ENCODE measurements at places on chromosomes 3 and 15.

- no peak for DNase-seq
Observed at GRCh38 chr3:20232906-20233780, 47.1 kb upstream of the SGO1 start.

DNA sequence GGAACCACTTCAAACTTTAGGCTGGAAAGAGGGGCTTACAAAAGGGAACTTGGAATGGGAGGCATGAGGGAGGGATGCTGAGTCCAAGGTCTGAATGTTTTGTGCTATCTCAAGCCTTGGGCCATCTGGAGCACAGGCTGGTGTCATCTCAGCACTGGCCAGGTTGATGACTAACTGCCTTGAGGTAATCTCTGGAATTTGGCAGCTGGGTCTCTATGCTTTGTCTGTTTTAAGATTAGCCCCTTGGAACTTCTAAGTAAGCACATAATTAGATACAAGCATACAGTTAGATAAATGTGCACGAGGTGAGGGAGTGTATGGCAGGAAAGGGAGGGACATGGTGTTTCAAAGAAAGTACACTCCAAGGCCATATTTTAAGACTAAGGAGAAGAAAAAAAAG is 252.4 kb upstream of the CCDC54 start:
- no peak for DNase-seq

DNA sequence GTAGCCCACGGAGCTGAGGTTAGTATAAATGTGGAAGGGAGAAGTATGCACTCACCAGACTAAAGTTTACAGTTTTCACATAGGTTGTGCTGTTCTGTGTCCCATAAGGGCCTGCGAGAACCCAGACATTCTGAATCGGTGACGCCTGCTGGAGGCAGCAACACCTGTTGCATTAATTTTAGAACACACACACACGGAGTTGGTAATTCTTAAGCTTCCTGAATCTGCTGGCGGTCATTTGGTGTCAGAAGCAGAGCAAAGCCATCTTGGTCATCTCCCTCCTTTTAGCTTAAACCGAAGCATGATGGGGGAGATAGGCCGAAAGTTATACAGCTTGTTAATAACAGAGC is 41.1 kb upstream of the AP3B2 start:
- no peak for DNase-seq

- no peak for DNase-seq
Observed at GRCh38 chr3:111366515-111366914, 175.5 kb upstream of the CD96 start.

GRCh38 chr3:121747976-121748375 is 1.6 kb downstream of the GOLGB1 start:
- DNase-seq, result no peak

DNA sequence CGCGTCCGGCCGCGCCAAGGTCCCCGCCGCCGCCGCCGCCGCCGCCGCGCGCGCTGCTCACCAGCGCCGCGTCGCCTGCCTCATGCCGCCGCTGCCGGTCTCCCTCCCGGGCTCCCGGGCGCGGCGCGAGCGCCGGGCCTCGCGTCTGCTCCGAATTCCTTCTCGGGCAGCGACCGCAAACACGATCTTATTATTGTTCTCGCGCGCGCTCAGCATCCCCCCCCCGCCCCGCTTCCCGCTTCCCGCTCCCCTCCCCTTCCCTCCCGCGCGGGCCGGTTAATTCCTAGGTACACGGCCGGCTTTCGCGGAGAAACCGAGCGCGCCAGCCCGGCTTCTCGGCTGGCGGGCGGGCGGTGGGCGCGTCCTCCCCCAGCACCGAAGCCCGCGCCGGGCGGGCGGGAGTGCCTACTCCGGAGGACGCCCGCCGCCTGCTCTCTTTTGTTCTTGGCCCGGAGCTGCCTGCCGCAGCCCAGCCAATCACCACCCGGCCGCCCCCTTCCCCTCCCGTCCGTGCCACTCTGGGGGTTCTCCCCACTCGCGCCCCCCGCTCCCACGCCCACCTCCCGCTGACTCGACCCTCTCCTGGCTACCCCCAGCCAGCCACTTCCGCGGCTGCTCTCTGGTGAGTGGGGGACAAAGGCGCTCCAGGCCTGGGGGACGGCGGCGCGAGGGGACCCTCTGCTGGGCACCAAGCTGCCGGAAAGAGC is at the start of gene HDGFL3:
Gene HDGFL3 (minus strand): TSS at position 164 of the 707 bp plus-strand sequence. CDS start 409 bp downstream, outside the sequence.
- DNase-seq, result peak; percentile 67

GRCh38 chr15:92277776-92278175 is 115.9 kb upstream of the ST8SIA2 start:
- DNase-seq, result no peak

DNA sequence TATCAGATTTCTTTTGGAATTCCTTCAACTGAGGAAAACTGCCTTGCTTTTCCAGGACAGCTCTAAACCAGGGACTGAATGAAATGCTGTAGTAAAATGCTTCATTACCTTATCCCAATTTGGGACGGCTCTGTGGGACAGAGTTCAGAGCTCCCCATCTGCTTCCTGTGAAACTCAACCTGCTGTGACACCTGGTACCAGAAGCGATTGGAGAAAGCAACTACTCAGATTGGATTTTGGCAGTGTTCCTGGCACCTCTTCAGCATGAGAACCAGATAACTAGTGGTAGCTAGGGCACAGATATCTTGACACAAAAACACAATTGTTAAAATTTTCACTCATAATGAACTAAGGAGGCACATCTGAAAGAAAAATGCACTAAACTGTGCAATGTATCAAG is 539.1 kb downstream of the SI start:
- DNase-seq, result no peak

DNA sequence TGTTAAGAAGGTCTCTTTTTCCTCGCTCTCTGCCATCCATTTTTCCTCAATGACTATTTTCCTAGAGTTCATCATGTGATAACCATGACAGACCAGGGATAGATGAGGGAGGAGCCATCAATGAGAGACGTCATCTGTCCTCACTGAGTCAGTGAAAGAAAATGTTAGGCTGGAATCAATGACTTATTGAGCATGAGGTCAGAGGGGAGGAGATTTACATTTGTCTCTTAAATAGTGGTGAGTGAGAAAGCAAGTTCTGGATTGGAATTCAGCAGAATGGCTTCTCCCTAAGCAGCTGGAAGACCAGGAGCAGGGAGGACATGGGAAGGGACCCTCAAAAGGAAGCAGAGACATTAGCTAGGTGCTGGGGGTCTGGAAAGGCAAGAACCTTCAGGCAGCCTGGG is 28.2 kb upstream of the USP3 start:
- no peak for DNase-seq

DNA sequence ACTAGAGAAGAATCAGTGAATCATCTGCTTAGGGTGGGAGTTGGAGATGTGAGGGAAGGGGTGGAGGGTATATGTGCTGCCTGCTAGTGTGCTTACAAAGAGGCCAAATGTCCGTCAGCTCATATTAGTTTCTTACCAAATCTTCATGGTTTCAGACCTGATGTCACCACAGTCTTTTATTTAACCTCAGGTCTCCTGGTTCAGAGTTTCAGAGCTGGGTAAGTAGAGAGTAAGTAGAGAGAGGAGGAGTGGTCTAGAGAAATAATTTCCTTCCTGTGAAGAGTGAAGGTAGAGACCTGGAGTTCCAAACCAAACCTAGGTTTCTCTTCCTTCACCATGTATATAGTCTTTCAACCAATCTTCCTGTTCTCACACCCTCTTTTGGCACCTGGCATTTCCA is 17.5 kb upstream of the P2RY1 start:
- no peak for DNase-seq

DNA sequence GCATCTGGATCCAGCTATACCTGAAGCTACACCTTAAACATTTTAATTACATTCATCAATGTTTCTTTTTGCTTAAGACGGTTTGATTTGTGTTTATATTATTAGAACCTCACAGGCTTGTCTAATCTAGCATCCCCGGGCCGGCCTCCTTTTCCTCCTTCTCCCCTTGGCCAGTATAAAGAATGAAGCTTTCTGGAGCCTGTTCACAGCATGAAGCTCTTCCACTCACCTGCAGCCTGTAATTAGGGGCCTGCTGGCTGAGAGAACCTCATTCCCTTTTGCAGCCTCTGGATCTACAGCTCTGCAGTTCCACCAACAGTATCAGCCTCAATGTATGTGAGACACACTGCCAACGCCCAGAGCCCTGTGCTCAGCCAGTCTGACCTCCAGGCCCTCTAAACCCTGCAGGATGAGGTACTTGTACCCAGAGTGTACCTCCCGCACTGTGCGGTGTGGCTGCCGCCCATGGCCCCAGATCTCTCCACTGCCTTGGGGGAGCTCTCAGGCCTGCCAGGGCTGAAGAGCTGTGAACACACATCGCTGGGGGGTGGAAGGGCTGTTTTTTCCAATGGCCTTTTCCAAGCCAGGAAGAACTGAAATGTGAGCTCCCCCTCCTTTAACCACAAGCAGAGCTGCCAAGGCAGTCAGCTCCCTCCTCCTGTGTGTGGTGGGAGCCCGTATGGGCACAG is 114.7 kb upstream of the ALDH1A3 start:
- no peak for DNase-seq

DNA sequence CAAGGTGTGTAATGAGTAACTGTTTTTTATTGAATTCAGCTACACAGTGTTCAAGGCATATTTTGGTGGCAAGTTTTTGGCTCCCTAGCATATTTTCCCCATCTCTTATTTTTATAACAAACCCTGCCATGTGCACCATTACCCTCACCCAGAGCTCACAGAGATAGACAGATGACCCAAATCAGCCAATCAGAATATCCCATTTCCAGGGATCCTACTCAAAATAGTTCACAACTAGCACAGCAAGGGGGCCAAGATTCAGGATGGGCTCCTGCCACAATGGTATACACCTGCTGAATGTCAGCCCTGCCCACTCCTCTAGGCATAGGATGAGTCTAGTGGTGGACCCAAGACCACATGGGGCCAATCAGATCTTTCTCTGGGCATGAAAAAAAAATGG is 78.8 kb upstream of the SETMAR start:
- DNase-seq, result no peak

- DNase-seq, result no peak
Observed at GRCh38 chr3:119741657-119742590, 39.1 kb downstream of the CFAP91 start.

DNA sequence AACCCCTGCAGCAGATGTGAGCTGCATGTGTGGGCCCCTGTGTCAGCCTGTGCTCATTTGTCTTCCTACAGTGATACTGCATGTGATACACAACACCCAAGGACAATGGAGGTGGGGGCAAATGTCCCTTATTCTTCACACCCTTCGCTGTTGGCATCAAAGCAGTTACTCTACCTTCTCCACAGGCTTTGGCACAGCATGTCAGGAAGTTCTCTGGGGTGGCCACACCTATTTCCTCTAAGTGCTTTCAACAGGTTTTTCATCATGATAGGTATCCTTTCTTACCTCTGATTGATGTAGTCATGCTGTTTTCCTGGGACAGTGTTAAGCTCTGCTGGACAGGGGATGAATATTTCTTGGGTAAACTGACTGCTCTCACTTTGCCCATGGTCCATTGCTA is 29.5 kb downstream of the ZNF662 start:
- no peak for DNase-seq

DNA sequence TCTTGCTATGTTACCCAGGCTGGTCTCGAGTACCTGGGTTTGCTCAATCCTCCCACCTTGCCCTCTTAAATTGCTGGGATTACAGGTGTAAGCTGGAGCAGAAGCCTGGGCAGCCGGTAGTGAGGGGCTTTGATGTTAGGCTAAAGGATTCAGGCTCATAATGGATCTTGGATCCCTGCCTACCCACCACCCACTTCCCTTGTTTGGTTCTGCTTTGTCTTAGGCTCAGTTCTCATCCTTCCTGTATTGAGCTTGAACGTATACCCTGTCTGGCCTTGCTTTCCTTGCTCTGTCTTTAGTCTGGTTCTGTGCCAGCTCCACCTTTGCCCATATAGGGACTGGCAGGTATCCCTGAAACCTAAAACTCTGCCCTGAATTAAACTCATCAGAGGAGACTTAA is 1.7 kb downstream of the PPCDC start:
- no peak for DNase-seq

GRCh38 chr3:188099907-188100306 is 54.0 kb upstream of the LPP start:
- DNase-seq, result no peak

DNA sequence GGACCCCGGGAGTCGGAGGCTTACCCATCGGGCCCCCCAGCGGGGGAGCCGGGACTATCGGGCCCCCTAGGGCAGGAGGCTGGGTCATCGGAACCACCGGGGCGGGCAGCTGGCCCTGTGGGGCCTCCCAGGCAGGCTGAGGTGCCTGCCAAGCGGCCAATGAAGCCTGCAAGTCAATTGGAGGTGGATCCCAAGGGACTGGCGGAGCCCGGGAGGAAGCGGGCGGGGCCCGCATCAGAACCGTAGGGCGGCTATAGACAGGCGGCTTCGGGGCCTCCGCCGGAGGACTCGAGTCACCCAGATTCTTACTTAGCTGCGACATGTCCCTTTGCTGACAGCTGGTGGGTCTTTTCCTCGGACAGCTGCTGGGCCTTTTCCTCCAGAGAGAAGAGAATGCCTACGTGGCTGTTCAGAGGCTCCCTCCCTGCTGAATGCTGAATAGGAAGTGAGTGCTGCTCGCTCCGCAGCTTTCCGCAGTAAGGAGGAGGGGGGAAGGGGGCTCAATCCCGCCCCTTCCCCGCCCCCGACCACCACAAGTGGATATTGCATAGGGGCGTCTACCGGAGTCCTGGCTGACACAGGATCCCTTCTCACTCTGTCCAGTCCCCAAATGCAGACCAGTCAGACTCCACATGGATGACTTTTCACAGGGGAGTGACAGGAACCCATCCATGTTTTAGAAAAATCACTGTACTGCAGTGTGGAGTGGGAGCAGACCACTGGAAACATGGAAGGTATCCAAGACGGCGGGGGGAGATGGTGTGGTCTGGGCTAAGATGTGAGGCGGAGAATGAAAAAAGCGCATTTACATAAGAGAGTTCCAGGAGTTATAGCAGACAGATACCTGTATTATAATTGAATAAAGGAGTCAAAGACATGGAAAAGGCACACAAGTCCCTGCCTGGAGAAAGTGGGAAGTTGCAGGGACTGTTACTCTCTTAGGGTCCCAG is at the start of gene MAGEL2:
Gene MAGEL2 (minus strand): TSS at position 447 of the 950 bp plus-strand sequence. CDS start 125 bp downstream, at position 322.
- DNase-seq, result no peak

- no peak for DNase-seq
Observed at GRCh38 chr15:65302061-65302460, 2.4 kb upstream of the RNU5B-1 start.

- DNase-seq, result no peak
Observed at GRCh38 chr3:189780546-189781270, 149.5 kb downstream of the TP63 start.

DNA sequence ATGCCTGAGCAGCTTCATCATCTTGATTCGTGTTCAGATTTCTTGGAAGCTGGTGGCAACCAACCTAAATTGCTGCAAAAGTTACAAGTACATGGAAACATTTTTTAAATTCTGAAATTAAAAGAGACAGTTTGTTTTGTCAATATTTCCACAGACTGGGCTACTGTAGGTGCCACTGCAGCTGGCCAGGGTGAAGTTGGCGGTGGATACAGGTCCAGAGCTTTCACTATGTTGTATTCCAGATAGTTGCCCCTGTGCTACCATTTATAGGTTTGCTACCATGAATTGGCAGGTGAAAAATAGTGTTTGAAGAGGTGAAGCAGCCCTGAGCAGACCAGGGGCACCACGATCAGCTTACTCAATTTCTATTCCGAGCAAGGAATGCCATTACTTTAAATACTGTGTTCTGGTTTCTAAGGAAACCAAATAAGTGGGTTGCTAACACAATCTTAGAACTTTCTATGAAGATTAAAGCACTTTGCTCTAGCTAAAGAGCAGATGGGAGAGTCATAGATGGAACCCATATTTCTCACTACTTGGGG is 21.2 kb upstream of the SHC4 start:
- DNase-seq, result no peak
